Memory B cell (primary cell): ENCODE measurements at places on chromosomes 2 and 18.

GRCh38 chr2:241200822-241201395 lies 12.4 kb downstream of the ANO7 start:
- DNase-seq, result no peak

GRCh38 chr2:74958274-74959105 lies at the start of gene POLE4:
TSS of gene POLE4 (plus strand) at chr2:74958643. CDS start at chr2:74958680, 37 bp downstream.
- DNase-seq, result peak; percentile 93

DNA sequence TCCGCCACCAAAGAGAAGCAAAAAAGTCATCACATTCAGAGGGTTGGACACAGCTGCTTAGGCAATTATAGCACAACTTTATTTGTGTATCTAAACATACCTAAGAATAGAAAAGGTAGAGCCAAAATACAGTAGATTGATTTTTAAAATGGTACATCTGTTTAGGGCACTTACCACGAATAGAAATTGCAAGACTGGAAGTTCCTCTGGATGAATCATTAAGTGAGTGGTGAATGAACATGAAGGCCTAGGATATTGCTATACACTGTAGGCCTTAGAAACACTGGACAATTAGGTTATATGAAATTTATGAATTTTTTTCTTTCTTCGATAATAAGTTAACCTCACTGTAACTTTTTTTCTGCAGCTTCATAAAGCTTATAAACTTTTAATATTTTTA lies 687.0 kb downstream of the BCL11A start:
- DNase-seq, result no peak

- no peak for DNase-seq
These were observed 510.9 kb downstream of the TXNL1 start for GRCh38 chr18:56127322-56128099.

DNA sequence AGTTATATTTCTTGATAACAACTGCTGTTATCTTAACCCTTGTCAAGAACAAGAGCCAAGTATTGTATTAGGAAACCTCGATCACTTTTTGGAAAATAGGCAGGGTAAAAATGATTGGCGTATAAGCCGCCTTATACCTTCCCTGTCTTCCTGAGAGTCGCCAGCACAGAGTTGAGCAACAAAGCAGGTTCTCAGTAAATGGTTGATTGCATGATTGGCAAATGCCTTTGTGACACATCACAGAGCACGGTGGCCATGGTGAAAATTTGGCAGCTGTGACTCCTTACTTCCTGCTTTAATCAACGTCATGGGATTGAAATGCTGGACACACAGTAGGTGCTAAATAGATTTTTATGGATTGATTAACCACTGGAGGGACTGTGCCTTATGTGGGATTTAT lies 3.9 kb upstream of the KLHL29 start:
- no peak for DNase-seq

DNA sequence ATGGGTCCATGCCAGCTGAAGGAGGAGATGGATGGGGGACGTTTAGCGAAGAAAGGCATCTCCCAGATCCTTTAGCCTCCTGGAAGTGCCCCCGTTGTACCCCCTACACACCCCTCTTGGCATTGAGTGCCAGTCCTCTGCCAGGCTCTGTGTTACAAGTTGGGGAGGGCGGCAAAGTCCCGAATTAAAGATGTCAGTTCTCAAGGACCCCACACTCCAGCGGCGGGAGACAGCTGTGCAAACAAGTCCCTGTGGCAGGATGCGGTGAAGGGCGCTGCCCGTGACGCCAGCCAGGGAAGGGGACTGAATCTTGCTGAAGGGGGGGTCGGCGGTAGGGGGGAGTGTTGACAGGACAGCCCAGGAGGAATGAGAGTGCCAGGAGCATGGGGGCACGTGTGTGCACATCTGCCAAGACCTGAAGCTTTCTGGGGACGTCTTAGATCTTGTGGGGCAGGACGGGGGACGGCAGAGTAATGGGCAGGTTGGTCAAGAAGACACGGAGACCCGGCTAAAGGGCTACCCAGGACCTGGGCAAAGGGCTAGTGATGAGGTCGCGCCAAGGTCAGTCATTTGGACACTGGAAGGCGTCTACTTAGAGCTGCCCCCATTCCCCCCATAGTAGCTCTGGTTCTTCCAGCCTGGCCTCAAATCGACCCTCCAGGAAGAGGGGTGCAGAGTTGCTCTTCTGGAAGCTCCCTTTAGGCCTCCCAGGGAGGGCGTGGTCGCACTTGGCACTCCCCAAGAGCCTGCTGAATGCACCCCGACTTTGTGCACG lies 2.8 kb upstream of the CTDSP1 start:
- no peak for DNase-seq

- no peak for DNase-seq
These were observed 258.4 kb downstream of the LOXHD1 start for GRCh38 chr18:46398625-46399024.
